ENCODE measurements at places on chromosomes 7 and 10.

GRCh38 chr10:5445006-5445405 lies 32.6 kb downstream of the NET1 start:
- no peak for DNase-seq

GRCh38 chr7:17706275-17706674 lies 234.0 kb downstream of the SNX13 start:
- DNase-seq = no peak

DNA sequence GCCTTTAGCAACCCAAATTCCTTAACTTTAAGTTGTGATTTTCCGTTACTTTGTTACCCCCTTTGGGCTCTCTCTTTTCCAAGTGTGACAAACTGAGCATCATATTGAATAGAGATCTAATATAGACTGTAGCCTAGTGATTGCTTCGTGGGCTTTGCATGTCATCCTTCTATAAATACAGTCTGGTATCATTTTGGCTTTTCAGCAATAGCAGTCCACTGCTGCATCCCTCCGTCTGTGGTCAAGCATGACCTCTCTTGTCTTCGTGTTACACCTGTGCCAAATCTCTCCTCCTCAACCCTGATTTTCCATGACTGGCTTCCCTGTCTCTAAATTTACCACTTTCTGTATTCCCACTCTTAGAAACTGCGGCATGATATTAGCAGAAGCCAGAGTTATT lies 53.8 kb upstream of the AGK start:
- DNase-seq = no peak

GRCh38 chr10:107899075-107899474 lies 734.6 kb upstream of the SORCS1 start:
- DNase-seq = no peak

- no peak for DNase-seq
Observed at GRCh38 chr10:47326306-47326926, 4.2 kb downstream of the GDF2 start.

- DNase-seq = no peak
Observed at GRCh38 chr10:38103756-38104155, 9.6 kb downstream of the ZNF37A start.

DNA sequence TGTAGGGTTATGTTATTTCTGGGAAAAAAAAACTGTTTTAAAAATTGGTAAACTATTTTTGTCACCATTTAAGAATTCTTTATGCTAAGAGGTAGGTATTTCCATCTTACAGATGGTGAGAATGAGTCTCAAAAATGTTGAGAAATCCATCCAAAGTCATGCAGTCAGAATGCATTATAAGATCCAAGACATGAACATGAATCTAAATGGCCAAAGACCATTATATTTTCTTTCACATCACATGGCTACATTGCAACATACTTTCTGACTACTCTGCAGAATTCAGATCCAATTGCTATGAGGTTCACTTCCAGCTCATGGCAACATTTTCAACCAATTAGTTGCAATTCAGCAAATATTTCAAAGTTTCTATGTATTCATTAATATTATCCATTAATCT lies 181.2 kb downstream of the TWIST1 start:
- no peak for DNase-seq

GRCh38 chr10:70474780-70475179 lies 3.8 kb upstream of the PALD1 start:
- no peak for DNase-seq

GRCh38 chr10:50279489-50279888 lies 28.2 kb upstream of the ASAH2 start:
- DNase-seq = no peak

DNA sequence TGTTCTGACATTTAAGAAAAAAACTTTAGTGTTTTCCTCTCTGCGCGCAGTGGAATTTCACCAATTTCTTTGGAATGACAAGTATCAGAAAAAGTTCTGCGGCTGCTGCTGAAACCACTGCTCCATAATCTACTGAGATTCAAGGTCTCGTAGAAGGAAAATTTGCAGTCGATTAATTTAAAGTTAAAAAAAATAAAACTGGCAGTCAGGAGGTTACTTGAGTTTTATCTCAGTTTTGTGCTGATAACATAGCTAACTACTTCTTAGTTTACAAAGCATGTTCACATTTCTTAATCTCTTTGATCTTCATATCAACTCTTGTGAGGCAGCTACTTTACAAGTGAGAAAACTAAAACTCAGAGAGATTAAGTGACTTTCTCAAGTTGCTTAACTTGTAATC lies 18.2 kb upstream of the CALD1 start:
- no peak for DNase-seq

DNA sequence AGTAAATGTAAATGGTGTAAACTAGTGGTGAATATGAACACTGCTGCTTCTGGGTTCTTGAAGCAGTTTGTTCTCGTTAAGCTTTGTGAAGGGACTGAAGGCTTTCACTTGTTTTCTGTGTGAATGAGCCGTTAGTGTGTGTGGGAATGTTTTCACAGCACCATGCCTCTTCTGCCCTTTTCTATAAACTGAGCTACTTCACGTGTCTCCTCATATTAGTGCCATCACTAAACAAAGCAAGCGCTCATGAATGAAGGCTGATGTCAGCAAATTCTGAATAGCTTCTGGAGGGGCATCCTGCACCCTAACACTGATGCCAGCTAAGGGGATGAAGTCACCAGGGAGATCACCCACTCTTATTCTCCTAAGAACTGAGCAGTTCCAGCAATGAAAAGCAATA lies 205.6 kb upstream of the ETV1 start:
- DNase-seq = no peak

DNA sequence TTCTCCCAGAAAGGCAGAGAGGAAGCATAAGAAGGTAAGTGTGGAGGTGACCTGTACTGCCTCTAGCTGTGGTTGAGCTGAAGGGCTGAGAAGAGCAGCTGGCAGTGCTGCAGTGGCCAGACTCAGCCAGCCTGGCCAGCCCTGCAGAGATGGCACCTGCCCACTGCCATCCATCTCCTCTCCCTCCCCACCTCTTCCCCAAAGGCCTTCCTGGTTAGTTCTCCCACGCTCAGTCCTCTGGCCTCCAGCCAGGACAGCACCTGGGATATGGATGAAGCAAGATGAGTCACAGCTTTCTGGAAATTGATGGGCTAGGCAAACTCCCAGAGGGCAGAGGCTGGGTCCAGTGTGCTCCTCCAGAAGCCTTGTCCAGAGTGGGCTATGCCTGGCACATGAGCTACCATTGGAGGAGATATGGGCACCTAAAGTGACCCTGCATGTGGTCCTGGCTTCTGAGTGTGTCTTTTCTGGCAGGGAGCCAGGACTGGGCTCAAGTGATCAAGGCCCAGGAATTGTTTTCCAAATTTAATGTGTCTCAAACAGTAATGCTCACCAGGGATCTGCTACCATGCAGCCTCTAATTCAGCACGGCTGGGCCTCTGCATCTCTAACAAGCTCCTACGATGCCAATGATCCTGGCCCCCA lies 81.0 kb upstream of the CACUL1 start:
- DNase-seq = no peak

DNA sequence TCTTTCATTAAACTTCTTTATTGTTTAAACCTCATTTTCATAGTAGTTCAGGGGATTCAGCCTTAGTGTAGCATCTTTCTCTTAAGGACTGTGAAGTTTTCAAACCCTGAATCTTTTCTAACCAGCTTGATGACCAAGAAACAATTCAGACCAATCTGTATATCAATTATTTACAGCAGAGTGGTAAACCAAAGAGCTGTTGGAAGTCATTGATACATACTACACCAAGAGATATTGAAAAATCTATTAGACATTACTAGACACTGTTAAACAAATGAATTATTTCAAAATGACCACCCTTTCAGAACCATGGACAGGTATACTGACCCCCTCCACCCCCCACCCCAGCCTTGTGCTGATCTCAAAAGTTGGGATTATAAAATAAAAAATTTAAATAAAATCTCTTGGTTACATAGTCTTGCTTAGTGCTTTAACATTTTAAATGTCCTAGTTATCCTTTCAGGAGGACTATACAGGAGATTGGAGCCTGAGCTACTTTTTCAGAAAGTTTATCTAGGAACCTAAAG lies 143.9 kb upstream of the LSM8 start:
- DNase-seq = no peak

GRCh38 chr7:118330388-118330787 lies 105.9 kb downstream of the ANKRD7 start:
- DNase-seq = no peak

- no peak for DNase-seq
Observed at GRCh38 chr7:71286924-71287323, 155.0 kb downstream of the GALNT17 start.

- DNase-seq = no peak
Observed at GRCh38 chr10:87842220-87842641, 21.1 kb downstream of the KLLN start.

DNA sequence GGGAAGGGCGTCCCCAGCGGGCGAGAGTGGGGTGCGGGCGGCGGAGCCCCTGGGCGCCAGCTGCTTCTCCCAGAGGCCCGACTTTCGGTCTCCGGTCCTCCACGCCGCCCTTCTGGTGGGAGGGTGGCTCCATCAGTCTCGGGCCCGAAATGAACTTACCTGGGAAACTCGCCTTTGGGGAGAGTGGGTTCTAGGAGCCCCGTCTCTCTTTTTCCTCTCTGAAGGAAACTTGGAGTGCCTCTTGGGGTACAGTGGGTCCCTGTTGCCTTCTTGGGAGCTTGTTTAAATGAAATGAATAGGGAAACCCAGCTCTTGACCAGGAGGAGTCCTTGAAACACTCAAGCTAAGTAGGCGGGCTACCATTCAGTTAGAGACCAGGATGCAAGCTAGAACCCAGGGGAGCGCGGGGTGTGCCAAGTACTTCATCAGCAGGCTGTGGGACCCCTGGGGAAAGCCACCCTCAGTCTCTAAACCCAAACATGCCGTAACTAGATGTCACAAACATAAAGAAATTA lies 1.3 kb downstream of the SLC26A4 start:
- no peak for DNase-seq

- no peak for DNase-seq
Observed at GRCh38 chr7:2721842-2722241, 33.8 kb downstream of the AMZ1 start.

DNA sequence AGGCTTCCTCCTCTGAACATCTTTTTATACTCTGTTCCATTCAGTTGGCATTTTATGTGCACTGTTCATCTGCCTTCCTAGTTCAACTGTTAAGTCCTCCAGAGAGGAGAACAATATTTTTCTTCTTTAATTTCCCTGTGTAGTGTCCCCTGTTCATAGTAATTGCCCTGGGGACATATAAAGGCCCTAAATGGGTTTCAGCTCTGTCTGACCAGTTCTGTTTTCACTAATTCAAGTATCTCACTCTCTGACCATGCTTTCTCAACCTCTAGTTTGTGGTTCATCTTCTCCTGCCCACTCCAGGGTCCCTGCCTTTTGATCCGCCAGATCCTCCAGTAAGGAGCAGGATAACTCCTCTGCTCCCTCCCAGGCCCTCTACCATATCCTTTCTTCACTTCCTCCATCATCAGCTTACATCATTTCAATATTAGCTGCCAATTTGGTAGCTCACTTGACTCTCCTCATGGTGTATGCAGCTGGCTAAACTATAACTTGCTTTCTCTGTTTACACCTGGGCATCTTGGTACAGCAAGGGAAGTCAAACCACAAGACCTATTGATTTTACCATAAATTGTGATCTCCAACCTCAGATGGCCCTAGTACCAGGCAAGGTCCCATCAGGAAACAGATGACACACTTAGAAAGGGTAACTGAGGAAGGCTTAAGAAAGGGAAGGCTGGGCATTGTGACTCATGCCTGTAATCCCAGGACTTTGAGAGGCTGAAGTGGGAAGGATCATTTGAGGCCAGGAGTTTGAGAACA lies 17.7 kb upstream of the C10orf67 start:
- no peak for DNase-seq

- DNase-seq = no peak
Observed at GRCh38 chr10:113080925-113081229, 130.8 kb downstream of the TCF7L2 start.

GRCh38 chr10:88841316-88842111 lies 10.1 kb downstream of the ANKRD22 start:
- no peak for DNase-seq

- DNase-seq = no peak
Observed at GRCh38 chr7:143396625-143397556, 11.8 kb downstream of the EPHA1 start.

DNA sequence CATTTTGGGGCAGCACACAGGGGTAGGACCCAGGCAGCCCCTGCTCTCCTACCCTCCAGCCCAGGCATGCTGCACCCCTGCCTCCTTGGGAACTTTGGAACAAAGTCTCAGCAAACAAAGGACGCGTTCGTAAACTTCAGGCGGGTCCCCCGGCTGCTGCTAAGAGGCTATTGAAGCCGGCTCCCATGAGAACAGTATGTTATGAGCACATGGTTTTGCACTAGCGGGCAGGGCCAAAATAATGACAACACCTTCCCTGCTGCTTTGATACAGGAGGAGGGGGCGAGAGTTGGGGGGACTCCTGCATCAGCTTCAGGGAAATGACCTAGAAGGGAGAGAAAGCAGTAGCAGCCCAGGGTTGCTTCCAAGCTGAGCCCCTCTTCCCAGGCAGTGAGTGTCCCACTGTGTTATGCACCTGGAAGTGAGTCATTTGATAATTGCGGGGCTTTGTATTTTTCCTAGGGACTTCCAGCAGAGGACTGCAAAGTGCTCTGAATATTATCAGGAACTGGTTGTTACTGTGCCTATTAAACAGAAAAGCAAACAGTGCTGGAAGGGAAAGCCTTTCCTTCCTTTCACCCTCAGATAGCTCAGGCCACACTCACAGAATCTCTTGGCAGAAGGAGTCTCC lies 6.9 kb downstream of the ITPRIP start:
- DNase-seq = no peak

DNA sequence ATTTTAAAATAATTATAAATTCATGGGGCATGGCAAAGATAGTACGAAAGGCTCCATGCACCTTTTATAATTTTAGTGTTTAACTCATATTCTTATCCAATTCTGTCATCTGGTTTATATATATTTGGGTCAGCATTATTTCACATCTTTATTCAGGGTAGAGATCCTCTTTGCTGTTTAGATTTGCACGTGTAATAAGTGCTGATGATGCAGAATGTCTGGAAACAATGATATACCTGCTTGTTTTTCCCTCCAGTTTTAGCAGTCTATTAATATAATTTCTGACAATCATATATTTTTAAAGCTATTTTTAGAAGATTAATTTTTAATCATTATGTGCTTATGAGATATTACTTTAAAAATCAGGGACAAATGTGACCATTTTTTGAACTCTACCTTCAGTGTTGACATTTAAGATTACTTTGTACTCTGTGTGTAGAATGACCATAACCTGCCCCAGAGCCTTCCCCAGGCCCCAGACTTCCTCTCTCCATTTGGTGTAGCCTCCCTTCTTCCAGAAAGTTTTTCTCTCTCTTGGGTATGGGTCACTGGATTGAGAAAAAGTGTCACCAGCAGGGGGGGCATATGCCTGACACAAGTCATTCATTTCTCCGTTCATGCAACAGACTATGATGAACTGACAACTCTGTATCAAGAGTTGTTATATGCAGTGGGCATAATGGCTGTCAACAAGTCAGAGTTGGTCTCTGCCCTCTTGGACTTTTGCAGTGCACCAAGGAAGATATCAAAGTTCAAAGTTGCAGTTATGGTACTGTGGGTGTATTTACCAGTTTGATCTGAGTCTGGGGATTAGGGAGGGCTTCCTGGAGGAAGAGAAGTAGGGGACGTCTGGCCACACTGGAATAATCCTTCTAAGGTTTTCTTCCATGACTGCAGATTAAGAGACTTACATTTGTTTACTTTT lies 192.6 kb upstream of the CCDC6 start:
- no peak for DNase-seq

- DNase-seq = no peak
Observed at GRCh38 chr7:83798489-83798888, 149.6 kb upstream of the SEMA3E start.
